WERI-Rb-1 (cell line): ENCODE measurements at places on chromosomes 12 and 14.

- DNase-seq, result peak; percentile 88
Observed at GRCh38 chr14:96100161-96101064, 61.3 kb downstream of the C14orf132 start.

GRCh38 chr14:47763188-47763854, 87.9 kb upstream of the MDGA2 start:
- DNase-seq, result no peak

DNA sequence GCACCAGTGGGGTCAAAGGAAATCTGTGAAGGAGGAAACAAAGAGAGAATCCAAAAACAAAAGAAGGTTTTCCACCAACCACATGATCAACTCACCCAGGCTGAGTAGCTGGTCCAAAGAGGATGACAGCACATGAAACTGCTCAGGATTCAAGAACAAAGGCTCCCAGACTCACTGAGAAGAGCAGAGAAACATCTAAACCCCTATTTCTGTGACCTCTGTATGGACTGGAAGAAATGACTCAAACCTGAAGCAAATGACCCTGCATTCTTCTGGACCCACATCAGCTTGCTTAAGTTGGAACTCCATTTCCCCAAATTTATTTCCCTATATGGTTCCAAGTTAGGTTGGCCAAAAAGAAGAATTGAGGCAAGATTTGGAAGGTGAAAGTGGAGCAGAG, 26.3 kb downstream of the TC2N start:
- no peak for DNase-seq

DNA sequence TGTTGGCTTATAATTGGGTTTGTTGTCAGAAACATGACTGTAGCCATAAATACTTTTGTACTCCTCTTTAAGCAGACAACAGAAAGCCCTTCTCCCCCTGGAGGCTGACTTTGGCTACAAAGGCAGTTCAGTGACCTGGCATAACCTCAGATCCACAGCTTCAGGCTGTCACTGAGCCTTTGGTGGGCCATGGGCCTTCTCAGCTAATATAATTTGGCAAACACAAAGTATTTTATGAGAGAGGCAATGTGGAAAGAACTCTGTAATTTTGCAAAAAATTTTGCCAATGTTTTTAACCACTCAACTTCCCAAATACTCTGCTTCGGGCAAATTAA, 15.5 kb upstream of the MGP start:
- DNase-seq, result no peak

DNA sequence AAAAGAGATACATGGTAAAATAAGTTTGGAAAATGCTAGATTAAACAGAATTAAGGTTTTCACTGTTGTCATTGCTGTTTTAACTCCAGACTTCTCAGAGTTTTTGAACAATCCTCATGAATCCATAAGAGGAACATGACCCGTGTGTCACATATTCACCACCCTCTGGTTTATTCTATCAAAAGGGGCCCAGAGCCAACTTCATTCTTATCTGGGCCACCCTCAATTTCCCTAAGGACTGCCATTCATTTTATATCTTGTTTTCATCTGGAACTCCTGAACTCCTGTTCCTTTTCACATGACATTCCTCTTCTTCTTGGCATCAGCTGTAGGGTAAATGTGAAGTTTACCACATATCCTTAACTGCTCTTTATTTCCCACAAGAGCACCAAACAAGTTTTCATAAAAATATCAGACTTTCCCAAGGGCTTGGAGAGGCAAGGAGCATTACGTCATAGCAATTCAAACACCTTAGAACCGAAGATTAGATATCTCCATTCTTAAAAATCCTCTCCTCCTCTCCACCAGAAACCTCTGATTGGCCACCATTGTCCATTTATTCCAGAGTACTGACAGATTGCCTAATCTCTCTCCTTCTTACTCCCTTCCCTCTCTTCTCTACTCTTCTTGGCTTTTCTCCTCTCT, 225.2 kb downstream of the SEC23A start:
- no peak for DNase-seq

GRCh38 chr12:130146176-130146931, 15.9 kb upstream of the FZD10 start:
- no peak for DNase-seq

DNA sequence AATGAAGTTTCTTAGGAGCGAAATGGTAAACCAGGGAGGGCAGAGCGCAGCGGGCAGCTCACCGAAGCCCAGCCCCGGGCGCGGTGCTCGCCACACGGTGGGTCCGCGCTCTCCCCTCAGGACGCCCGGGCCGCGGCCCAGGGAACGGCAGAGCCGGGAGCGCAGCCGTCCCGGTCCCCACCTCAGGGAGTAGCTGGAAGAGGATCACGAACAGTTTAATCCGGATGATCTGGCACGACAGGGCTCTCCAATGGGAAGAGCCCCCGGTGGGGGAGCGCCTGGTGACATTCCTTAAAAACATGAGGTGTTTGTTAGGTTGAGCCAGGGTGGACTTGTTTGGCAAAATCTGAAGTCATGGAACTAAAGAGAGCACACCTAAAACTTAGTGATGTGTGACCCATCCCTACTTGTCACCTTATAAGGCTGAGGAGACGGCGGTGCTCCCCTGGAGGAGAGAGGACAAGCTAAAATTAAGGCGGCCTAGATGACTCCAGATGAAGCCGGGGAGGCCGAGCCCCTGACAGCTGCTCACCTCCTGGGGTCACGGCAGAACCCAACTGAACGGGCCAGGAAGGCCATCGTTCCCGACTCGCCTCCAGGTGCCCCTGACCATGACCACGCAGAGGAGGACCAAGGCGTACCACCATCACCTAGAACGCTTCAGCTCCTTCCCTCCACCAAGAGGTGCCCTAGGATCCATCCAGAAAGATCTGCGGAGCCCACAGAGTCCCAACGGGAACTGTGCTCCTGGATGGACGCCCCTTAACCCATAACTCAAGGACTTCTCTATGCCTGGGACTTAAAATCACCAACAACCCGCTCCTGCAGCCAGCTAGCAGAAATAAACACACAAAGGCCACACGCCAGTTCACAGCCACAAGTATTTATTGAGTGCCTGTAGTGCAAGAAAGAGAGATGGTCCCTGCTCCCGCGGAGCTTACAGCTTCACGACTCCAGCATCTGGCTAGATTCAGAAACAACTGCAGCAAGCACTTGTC, 866 bp upstream of the PITPNM2 start:
- DNase-seq, result peak; percentile 82

DNA sequence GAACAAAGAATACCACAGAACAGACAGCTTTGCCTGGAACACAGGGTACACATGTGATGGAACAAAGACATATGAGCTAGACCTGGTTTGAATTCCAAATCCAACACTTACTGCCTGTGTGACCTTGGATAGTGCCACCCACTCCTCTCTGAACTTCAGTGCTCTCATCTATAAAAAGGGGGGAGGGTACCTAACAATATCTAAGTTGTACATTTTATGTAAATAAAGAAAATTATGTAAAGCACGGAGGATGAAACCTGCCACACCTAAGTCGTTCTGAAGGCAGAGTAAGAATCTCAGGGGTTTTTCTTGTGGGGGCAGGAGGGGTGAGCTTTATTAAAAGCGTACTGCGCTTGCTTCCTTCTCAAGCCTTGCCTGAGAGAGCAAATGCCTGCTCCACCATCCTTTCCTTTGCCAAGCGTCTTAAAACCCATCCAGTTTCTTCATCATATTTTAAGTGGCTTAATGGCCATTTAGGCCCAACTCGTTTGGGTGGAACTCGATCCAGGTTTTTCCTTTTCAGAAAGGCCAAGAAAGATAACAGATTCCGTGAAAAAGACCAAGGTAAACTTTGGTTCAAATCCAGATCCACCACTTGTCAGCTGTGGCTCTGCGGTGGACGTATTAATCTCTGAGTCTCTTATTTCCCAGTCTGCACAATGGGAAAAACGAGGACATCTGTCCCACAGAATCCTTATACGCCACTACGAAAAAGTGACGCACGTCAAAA, 946 bp downstream of the DDX24 start:
- DNase-seq, result peak; percentile 36

GRCh38 chr14:81625343-81625742, 91.7 kb upstream of the SEL1L start:
- no peak for DNase-seq

DNA sequence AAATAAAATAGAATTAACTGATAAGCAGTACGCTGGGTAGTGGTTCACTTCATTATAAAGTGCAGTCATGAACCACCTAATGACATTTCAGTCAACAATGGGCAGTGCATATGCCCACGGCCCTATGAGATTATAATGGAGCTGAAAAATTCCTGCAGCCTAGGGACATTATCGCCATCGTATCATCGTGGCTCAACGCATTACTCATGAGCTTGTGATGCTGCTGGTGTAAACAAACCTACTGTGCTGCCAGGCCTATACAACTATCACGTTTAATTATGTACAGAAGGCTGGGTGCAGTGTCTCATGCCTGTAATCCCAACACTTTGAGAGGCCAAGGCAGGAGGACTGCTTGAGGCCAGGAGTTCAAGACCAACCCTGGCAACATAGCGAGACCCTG, 62.3 kb upstream of the TMEM263 start:
- no peak for DNase-seq

DNA sequence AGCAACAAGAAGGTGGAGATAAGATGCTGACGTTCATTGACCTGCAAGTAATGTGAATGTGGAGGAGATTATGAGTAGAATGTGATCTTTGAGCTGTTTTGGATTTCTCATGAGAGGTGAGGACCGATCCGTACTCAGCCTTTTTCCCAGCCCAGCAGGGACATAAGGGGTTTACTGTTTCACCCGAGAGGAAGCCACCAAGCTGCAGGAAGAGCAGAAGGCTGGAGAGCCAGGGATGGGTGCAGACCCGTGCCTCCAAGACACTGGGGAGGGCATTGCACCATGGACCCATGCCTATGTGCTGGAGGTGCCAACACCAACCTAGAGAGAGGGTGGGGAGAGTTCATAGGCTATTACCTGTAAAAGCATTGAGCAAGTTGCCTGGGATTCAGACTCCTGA, 206.0 kb upstream of the DIO3 start:
- no peak for DNase-seq

GRCh38 chr14:104877066-104877805, 12.2 kb downstream of the CEP170B start:
- no peak for DNase-seq

GRCh38 chr12:70074510-70074909, 168.7 kb upstream of the CNOT2 start:
- no peak for DNase-seq

DNA sequence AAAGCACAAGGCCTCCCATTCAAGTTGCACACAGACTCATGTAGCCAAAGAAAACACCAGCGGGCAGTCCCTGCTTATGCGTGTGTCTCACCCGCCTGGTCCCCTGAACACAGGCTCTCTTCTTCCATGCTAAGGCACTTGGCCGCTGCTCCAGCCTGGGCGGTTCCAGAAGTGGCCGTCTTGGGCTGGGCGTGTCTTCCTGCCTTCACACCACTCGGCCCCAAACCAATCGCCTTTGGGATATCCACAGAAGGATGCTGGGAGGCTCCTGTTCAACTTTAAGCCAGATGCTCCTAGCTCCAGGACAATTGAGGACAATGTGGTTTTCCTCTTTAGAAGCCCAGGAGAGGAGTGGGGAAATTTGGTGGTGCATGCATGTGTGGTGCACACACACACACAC, 2.2 kb downstream of the SCARB1 start:
- DNase-seq, result peak; percentile 28

DNA sequence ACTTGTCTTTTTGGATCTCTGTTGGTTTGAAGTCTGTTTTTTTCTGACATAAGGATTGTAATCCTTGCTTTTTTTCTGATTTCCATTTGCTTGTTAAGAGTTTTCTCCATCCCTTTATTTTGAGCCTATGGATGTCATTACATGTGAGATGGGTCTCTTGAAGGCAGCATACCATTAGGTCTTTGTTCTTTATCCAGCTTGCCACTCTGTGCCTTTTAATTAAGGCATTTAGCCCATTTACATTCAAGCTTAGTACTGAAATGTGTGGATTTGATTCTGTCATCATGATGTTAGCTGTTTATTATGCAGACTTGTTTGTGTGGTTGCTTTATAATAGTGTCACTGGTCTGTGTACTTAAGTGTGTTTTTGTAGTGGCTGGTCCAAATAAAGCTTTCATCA, 100.0 kb downstream of the CCDC91 start:
- no peak for DNase-seq

- peak; percentile 46 for DNase-seq
Observed at GRCh38 chr12:123063535-123063934, 83.1 kb downstream of the ARL6IP4 start.

DNA sequence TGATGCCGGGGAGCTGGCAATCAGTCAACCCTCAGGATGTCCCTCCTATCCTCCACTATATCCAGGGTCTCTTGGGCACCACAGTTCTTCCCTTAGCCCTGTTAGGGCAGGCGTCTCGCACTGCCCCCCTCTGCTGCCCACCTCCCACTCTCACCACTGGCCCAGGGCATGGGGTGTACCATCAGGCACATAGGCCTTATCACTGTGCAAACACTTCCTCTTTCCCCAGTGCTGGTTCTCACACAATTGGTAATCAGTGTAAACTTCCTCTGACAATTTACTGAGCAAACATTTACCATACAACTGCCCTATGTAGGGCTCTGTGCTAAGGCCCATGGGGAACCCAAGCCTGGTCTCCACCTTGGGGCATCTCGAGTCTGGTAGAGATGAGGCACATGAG, 20.1 kb upstream of the TMED10 start:
- DNase-seq, result no peak

GRCh38 chr12:53572134-53572758, 53.9 kb downstream of the ATF7 start:
- no peak for DNase-seq

GRCh38 chr12:110849748-110850403, 3.1 kb downstream of the CCDC63 start:
- no peak for DNase-seq

DNA sequence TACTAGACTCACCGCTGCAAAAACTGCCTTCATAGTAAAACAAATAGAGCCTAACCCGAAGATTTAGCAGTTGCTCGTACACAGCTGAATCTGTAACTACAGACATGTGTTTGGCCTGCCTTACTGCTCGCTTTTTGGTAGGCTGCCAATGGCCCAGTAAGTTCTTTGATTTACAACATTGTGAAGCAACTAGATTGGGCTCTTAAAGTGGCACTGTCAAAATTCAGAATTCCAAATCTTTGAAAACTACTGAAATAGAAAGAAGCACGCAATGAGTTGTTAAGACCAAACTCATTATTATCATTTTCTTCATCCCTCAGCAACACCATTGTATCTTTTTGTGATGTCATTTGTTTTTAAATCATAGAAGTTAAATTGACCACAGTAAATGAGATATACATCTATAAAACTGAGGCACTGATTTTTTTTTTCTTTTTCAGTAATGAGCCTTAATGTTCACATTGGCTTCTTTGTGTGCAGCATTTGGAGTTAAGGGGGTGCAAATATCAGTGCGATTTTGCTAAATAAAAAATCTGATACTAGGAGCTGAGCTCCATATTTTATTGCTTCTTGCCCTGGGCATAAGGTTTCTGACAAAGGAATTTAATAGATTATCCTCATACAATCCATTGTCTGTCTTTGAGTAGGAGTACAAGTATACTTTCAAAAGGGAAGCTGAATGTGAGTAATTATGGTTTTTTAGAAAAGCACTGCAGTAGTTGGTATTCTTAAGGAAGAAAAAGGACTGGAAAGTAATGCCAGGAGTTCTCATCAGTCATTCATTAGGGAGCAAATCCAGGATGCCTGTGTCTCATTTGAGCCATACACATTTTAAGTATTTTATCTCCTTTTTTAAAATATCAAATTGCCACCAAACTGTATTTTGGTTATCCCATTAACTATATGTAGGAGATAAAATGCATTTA, 138.5 kb downstream of the KICS2 start:
- no peak for DNase-seq
